T-helper 2 cell treated with Interferon-gamma antibody and Interleukin-4, amounts not matched to agents 5 μg/mL and 100 μg/mL, for 36 hours (primary cell): ENCODE measurements at places on chromosomes 3 and 15.

DNA sequence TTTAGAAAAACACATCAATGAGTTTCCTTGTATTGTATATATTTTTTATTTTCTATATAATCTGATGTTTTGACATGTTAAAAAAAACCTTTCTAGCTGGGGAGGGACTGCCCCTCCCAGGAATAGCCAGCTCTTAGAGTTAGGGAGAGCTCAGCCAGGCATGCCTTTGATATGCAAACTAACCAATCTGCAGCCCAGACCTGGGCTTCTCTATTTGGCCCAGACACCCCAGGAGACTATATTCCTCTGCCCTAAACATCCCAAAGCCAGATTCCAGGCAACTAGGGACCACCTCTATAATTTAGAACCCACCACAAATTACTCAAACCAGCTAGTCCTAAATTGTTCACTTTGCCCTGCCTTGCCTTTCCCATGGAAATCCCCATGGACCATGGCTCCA lies 390.9 kb upstream of the ADAMTS9 start:
- no peaks in the 10 kb centered on the region for H3K4me1 ChIP-seq
- no peaks in the 10 kb centered on the region for H3K36me3 ChIP-seq
- no peaks in the 10 kb centered on the region for H3K27me3 ChIP-seq
- H3K27ac ChIP-seq, result no peak overlapping the region
- DNase-seq, result no peak

GRCh38 chr15:99716540-99717095 lies 16.6 kb downstream of the LYSMD4 start:
- H3K36me3 ChIP-seq, result peaks cover 15% of the 10 kb centered on the region
- no peak overlapping the region for H3K4me3 ChIP-seq
- DNase-seq, result no peak
- H3K27ac ChIP-seq, result no peak overlapping the region
- no peaks in the 10 kb centered on the region for H3K27me3 ChIP-seq

- peaks cover 8% of the 10 kb centered on the region for H3K27me3 ChIP-seq
- no peak overlapping the region for H3K4me3 ChIP-seq
- DNase-seq, result no peak
- peak overlapping the region; percentile 54 for H3K27ac ChIP-seq
- peaks cover 1% of the 10 kb centered on the region for H3K36me3 ChIP-seq
- H3K4me1 ChIP-seq, result peaks cover 14% of the 10 kb centered on the region
These were observed 31.6 kb upstream of the SLC35G2 start for GRCh38 chr3:136787349-136787748.

- H3K27me3 ChIP-seq, result peaks cover 3% of the 10 kb centered on the region
- no peak overlapping the region for H3K27ac ChIP-seq
- peaks cover 3% of the 10 kb centered on the region for H3K4me1 ChIP-seq
- DNase-seq, result no peak
- no peaks in the 10 kb centered on the region for H3K36me3 ChIP-seq
- no peak overlapping the region for H3K4me3 ChIP-seq
These were observed 49.1 kb downstream of the FBN1 start for GRCh38 chr15:48596415-48596814.

GRCh38 chr3:6862041-6862879 lies 1.3 kb downstream of the GRM7 start:
- DNase-seq, result no peak
- H3K4me3 ChIP-seq, result no peak overlapping the region
- no peak overlapping the region for H3K27ac ChIP-seq
- H3K27me3 ChIP-seq, result peaks cover 20% of the 10 kb centered on the region

DNA sequence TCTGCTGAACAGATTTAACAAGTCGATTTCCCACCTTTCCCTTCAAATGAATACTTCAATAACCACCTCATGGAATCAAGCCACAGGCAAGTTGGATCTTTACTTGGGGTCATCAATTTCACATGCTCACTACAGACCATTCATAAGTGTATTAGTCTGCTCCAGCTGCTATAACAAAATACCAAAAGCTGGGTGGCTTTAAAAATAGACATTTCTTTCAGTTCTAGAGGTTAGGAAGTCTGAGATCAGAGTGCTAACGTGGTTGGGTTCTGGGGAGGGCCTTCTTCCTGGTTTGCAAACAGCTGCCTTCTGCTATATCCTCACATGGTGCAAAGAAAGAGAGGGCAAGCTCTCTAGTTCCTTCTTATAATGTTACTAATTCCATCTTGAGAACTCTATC lies 5.1 kb downstream of the GPR176 start:
- no peak for DNase-seq
- H3K36me3 ChIP-seq, result no peaks in the 10 kb centered on the region
- no peak overlapping the region for H3K27ac ChIP-seq

DNA sequence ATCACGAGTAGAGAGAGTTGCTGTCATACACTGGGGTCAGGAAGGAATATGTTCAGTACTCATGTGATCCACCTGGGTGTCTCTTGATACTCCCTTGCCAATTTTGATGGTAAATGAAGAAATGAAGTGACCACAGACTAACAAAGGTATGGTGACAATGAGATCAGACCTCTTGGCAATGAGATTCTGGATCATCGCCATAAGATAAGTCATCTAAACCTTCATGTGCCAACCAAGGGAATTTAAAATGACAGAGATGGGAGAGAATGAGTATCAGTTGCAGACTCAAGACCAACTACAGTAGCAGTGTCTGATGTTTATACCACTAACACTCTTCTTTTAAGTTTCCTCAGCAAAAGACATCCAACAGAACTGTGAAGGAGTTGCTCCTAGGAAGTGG lies 601.0 kb downstream of the MECOM start:
- H3K36me3 ChIP-seq, result no peaks in the 10 kb centered on the region
- no peak overlapping the region for H3K4me3 ChIP-seq

DNA sequence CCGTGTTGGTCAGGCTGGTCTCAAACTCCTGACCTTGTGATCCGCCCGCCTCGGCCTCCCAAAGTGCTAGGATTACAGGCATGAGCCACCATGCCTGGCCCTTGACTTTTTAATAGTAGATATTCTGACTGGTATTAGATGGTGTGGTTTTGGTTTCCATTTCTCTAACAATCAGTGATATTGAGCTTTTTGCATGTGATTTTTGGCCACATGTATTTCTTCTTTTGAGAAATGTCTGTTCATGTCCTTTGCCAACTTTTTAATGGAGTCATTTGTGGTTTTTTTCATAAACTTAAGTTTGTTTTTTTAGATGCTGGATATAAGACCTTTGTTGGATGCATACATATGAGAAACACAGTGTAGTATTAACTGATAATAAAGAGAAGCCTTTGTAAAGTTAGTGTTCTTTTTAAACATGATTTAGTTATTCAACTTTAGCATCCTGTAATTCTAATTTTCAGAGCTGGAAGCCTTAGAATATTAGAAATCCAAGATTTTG lies 280.8 kb downstream of the RBMS3 start:
- no peak overlapping the region for H3K4me3 ChIP-seq
- peaks cover 3% of the 10 kb centered on the region for H3K27me3 ChIP-seq
- H3K36me3 ChIP-seq, result no peaks in the 10 kb centered on the region
- no peaks in the 10 kb centered on the region for H3K4me1 ChIP-seq
- DNase-seq, result no peak

- H3K4me3 ChIP-seq, result peak overlapping the region; percentile 73
- H3K36me3 ChIP-seq, result no peaks in the 10 kb centered on the region
- H3K27ac ChIP-seq, result peak overlapping the region; percentile 85
- peaks cover 25% of the 10 kb centered on the region for H3K4me1 ChIP-seq
These were observed 15.9 kb downstream of the RPLP1 start for GRCh38 chr15:69468241-69469121.

DNA sequence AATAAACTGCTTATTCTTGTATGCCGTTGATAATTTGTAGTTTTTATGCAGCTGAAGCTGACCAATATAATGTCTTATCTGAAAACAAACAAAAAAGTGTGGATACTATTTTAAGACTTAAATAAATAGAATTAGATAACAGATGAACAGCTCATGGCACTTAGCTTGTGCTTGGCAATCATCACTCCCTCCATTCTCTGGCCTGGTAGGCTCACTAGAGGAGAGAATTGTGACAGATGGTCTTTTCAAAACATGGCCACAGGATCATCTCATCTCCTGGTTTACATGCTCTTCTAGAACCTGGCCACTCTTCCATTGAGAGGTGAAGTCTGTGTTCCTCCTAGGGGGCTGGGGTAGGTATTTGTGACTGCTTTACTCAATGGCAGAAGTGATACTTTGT lies 58.4 kb upstream of the RBP1 start:
- no peak for DNase-seq
- H3K27ac ChIP-seq, result no peak overlapping the region
- H3K27me3 ChIP-seq, result no peaks in the 10 kb centered on the region
- H3K4me1 ChIP-seq, result no peaks in the 10 kb centered on the region
- no peaks in the 10 kb centered on the region for H3K36me3 ChIP-seq

DNA sequence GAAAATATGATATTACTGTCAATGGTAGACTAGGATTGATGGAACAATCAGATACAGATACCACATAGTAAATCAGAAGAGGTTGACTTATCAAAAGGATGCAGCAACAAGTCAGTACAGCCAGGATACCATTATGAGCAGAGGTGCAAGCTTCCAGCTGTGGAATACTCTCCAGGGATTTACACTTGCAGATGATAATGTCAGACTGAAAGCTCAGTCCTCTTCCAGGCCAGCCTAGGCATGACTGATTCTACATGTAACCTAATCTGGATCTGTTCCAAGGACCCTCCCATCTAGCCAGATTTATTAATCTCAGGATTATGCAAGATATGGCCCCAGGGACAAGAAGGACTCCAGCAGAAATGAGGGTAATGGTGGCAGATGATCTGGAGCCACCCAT lies 8.2 kb downstream of the FILIP1L start:
- H3K27me3 ChIP-seq, result no peaks in the 10 kb centered on the region
- H3K36me3 ChIP-seq, result peaks cover 31% of the 10 kb centered on the region
- H3K27ac ChIP-seq, result no peak overlapping the region
- no peak overlapping the region for H3K4me3 ChIP-seq
- peaks cover 46% of the 10 kb centered on the region for H3K4me1 ChIP-seq
- no peak for DNase-seq

- no peak overlapping the region for H3K27ac ChIP-seq
- H3K4me1 ChIP-seq, result no peaks in the 10 kb centered on the region
- no peak for DNase-seq
- no peaks in the 10 kb centered on the region for H3K36me3 ChIP-seq
These were observed 108.4 kb upstream of the DPH6 start for GRCh38 chr15:35654332-35654731.

- peak overlapping the region; percentile 99 for H3K4me3 ChIP-seq
- H3K27me3 ChIP-seq, result no peaks in the 10 kb centered on the region
- peaks cover 4% of the 10 kb centered on the region for H3K36me3 ChIP-seq
- peaks cover 22% of the 10 kb centered on the region for H3K4me1 ChIP-seq
- no peak for DNase-seq
- peak overlapping the region; percentile 95 for H3K27ac ChIP-seq
These were observed 615 bp downstream of the DHX30 start for GRCh38 chr3:47803480-47804025.

GRCh38 chr15:99749386-99749785 lies 16.1 kb upstream of the LYSMD4 start:
- peaks cover 2% of the 10 kb centered on the region for H3K4me1 ChIP-seq
- no peaks in the 10 kb centered on the region for H3K36me3 ChIP-seq
- H3K4me3 ChIP-seq, result no peak overlapping the region
- no peak for DNase-seq
- no peak overlapping the region for H3K27ac ChIP-seq

DNA sequence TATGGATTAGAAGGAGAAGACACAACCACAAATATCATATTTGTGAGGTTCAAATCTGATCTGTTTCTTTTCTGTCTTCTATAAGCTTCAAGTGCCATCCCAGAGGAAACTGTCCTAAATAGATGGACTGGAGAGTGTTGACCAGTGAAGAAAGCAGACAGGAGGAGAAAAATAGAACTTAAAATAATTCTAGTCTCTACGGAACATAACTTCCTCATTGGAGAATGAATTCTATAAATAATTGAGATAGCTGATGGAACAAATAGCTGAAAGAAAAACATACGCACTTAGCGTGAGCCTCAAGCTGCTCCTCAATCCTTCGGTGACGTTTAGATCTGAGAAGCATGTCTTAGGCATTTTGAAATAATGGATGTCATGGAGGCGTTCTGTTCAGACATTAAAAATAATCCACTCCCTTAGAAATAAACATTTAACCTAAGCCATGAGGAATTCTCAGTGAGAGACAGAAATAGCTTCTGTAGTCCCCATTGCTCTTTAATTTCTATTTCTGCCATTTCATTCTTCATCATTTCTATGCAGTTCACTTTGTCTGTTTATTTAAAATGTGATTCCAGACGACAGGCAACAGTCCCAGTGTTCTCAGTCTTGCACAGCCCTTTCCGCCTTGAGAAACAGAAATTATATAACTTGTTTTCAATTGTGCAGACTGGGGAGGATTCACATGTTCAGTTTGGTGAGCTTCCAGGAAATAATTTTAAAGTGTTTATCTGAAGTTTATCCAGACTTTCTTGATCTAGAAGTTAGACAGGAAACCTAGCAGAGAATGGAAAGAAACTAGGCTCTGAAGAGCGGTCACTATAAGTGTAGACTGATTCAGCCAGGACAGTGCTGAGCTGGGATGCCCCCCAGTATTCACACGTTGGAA lies 97.3 kb downstream of the NR1D2 start:
- H3K27ac ChIP-seq, result no peak overlapping the region
- H3K4me1 ChIP-seq, result no peaks in the 10 kb centered on the region
- no peaks in the 10 kb centered on the region for H3K36me3 ChIP-seq
- no peak overlapping the region for H3K4me3 ChIP-seq
- DNase-seq, result no peak

- peaks cover 2% of the 10 kb centered on the region for H3K36me3 ChIP-seq
- DNase-seq, result no peak
These were observed 13.5 kb downstream of the CDCP1 start for GRCh38 chr3:45132568-45133211.

- H3K27me3 ChIP-seq, result peaks cover 12% of the 10 kb centered on the region
- H3K27ac ChIP-seq, result no peak overlapping the region
These were observed 342.0 kb upstream of the CTDSPL start for GRCh38 chr3:37519661-37520060.
